BE2C (cell line): ENCODE measurements at places on chromosomes 4 and X.

- no peak for DNase-seq
Measured at GRCh38 chr4:182240161-182241130, 2.8 kb upstream of the TENM3 start.

- peak; percentile 28 for DNase-seq
Measured at GRCh38 chrX:19707246-19707871, 180.0 kb downstream of the SH3KBP1 start.

DNA sequence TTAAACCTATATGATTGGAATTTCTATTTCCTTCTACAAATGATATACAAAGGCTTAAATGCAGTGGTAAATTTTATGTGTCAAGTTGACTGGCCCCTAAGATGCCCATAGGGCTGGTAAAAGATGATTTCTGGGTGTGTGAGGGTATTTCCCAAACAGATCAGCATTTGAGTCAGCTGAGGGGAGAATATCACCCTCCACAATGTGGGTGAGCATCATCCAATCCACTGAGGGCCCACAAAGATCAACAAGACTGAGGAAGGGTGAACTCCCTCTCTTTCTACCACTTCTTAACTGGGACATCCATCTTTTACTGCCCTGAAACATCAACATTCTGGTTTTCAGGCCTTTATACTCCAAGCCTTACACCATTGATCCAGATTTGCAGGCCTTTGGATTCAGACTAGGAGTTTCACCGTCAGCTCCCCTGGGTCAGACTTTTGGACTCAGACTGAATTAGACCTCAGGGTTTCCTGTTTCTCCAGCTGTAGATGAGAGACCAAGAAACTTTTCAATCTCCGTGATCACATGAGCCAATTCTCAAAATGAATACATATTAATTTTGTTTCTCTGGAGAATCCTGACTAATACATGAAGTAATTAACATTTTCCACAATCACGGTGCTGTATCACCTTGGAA, 1020.7 kb upstream of the SLIT2 start:
- no peak for DNase-seq

DNA sequence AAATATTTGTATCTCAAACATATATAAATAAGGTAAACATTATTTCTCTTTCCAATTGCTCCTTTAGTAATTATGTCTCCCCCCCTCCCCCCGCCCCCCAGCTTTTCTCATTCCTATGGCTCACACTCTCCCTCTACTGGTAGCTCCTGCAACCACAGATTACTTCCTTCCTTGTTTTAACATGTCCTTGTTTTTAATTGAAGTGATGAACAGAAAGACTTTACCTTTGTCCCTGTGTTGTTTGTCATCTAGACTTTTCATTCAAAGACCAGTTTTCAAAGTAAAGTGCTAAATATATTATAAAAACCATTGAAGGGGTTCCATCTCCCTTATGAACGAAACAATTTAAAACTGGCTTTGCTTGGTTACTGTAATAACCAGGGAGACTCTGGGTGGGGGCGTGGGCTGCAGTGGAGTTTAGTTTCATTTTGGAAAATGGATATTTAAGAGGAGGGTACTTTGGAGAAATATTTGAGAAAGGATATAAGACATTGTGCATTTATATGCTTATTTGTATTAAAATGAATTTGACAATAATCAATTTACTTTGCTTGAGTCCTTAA, 352.9 kb downstream of the RAPGEF2 start:
- peak; percentile 36 for DNase-seq

DNA sequence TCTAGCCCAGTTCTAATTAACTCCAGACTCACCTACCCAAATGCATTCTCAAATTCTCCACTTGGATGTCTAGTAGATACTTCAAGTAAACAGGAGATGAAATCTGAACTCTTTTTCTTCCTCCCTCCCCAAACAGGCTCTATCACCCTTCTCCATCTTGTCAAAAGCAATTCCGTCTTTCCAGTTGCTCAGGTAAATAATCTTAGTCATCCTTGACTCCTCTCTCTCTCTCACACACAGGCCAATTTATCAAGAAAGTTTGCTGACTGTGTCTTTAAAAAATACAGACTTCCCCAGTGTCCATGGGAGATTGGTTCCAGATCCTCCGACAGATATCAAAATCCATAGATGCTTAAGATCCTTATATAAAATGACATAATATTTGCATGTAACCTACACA, 12.9 kb downstream of the TXK start:
- no peak for DNase-seq

DNA sequence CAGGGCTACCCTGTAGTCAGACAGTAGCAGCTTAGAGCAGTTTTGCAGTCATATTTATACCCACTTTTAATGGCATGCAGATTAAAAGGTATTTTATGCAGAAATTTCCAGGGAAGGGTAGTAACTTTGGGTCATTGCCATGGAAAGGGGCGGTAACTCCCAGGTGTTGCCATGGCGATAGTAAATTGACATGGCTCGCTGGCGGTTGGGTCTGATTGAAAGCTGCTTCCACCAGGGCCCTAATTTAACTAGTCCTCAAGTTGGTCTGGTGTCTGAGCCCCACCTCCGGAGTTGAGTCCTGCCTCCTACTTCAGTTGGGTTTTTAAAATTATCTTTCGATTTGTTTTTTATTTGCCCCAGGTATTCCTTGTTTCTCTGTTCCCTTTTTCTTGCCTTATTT, 70.1 kb downstream of the NAA11 start:
- peak; percentile 68 for DNase-seq

DNA sequence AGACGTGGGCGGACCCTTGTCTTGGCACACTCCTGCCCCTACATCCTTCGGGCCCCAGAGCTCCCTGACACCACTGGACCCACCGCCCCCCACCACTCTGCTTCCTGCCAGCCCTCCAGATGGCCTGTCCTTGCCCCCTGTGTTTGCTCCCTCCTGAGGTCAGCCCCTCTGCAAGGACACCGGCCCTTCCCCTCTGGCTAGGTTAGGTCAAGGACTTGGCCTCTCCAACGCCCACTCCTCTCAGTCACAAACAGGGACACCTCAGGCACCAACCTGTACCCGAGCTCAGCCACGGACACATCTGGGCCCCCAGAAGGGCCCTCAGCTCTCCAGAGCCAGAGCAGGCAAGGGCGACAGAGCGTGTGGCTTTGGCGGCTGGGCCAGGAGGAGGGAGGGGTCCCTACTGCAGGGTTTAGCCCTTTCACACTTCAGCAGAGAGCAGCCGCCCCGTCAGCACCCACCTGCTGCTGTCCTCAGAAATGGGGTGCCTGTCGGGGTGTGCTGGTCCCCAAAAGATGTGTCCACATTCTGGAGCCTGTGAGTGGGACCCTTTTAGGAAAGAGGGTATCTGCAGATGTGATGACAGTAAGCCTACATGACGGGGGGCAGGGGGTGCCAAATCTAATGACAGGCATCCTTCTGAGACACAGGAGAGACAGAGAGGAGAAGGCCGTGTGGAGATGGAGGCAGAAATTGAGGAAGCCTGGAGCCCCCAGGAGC, 23.5 kb upstream of the DUSP9 start:
- DNase-seq = no peak

DNA sequence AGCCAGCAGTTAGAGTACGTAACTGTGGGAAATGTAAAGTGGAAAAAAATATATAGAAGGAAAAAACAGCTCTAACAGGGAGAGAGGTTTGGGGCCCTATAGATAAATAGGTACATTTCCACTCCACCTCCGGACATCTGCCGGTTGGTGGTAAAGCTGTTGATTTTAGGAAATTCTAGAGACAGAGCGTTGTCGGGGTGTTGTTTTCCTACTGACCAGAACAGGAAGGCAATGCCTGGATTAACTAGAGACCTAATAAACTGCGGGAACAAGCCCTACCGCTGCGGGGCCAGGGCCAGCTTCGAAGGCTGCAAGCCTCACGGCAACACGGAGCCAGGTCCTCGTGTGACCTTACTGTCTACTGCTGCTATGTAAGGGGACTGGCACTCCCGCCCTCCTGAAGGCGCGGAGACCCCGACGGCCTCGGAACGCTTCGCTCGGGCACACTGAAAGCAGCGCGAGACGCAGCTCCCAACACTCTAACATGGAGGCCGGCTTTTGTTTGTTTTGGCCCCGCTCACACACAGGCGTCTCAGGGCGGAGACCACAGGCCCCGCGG, 702 bp upstream of the CDKN2AIP start:
- DNase-seq = no peak

DNA sequence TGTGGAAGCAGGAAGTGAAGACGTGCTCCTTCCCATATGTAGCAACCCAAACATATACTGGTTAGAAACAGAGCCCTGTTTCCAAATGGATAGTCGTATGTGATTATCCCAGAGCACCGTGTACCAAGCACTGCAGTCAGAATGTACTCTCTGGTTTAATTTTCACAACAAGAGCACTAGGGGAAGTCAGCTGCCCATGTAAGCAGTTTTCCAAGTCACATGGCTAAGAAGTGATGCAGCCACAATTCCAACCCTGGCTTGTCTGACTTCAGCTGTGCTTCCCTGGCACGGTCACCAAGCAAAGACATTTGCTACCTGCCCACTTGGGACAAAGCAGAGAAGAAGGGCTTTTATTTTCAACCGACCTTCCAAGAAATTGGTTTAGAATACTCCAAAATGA, 28.2 kb upstream of the CEP135 start:
- DNase-seq = no peak

DNA sequence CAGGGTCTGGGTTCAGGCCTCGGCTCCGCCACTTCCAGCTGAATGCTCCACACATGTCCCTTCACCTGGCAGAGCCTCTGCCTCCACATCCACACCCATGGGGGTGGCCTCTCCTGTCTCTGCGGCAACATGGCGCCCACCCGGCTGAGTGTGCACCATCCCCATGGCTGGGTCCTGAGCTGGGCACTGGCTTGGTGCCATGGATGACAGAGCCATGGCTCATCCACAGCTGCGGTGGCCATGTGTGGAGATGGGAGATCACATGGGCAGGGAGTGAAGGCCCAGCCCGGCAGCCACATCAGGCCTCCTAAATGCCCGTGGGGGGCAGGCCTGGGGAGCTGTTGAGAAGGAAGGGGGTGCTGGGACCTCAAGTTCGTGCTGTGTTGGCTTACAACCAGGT, 213.7 kb downstream of the AFAP1 start:
- DNase-seq = no peak

DNA sequence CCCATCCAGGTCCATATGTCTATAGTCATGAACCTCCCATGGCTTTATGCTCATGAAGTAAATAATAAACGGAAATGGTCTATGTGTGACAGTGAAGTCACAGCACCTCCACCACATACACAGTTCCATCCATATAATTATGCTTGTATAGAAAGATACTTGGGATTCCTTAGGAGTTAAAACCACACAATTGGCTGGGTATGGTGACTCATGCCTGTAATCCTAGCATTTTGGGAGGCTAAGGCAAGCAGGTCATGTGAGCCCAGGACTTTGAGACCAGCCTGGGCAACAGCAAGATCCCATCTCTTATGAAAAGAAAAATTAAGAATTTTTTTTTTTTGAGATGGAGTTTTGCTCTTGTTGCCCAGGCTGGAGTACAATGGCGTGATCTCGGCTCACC, 55.6 kb upstream of the RBM47 start:
- DNase-seq = no peak

- DNase-seq = no peak
Measured at GRCh38 chrX:42943051-42943974, 165.3 kb upstream of the PPP1R2C start.

DNA sequence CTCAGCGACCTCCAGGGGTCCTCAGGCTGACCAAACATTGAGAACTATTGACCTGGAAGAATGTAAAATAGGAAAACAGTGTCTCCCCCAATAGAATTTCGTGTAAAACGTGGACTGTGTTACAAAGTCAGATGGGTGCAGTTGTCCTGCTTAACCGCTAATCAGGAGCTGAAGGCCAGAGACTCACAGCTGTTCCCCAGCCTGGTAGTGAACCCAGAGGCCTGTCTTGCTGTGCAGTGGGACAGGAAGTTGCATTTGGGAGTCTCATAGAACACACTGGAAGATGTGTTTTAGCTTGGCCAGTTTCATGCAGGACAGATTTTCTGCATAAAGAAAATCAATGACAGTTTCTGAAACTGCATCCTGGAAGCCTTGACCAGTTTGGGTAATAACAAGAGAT, 151.5 kb downstream of the PTTG2 start:
- DNase-seq = no peak

DNA sequence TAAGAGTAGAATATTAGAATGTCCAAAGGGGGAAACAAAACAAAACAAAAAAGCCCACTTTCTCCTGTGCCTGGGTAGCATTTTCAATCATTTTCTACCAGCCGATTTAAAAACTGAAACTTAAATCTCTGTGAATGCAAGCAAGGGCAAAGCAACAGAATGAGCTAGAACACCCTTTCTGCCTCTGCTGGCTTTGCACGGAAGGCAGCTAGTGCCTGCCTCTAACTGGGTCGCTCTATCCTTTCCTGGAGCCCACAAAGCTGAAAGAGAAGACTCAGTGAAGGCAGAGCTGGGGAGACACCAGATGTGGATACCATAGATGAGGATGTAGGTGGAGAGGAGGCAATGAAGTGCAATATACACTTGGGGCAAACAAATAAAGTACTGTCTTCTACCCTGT, 248.9 kb upstream of the TTC29 start:
- no peak for DNase-seq

- no peak for DNase-seq
Measured at GRCh38 chr4:151407466-151408379, 1.3 kb upstream of the FHIP1A start.

- no peak for DNase-seq
Measured at GRCh38 chrX:151695583-151696340, 504 bp downstream of the PRRG3 start.

DNA sequence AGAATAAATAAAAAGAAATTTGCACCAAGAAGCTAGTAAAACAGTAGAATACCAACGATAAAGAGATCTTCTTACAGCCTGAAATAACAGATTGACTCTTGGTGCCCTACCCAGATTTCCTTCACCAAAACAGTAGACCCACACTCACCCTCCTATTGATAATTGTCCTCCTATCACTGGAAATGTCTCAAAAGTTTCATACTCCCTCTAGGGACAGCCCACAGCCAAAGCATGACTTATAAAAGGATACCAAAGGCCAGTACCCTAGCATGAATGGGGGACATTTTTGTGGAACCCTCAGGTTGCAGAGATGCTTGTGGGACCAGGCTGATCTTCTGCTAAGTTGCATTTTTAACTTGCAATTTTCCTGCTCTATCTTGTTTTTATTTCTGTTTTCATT, 104.1 kb downstream of the INPP4B start:
- DNase-seq = no peak

- DNase-seq = no peak
Measured at GRCh38 chr4:186058980-186059316, 10.0 kb upstream of the TLR3 start.

DNA sequence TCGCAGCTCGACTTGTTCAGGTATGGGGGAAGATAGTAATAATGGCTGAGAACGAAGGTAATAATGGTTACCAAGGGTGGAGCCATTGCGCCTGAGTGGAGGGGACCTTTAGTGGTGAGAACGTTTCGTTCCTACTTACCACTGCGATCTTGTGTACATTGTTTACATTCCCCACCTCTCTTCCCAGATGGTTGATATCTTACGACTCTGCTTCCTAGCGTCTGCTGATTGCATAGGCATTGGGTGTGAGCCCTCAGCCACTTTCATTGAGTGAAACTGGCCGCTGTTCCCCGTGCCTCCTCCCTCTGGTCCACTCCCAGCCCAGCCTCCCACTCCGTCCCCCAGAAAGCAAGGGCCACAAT, 850 bp downstream of the IGBP1 start:
- no peak for DNase-seq

- no peak for DNase-seq
Measured at GRCh38 chr4:1363513-1363912, 16.5 kb downstream of the UVSSA start.

GRCh38 chr4:16289897-16290554, 63.8 kb upstream of the TAPT1 start:
- no peak for DNase-seq

GRCh38 chr4:56267558-56267957, 119.7 kb downstream of the AASDH start:
- no peak for DNase-seq

- peak; percentile 47 for DNase-seq
Measured at GRCh38 chr4:8021796-8022195, 82.1 kb upstream of the AFAP1 start.
